ENCODE measurements at places on chromosomes 1 and 21.

- peak; percentile 56 for DNase-seq
Observed at GRCh38 chr1:29282924-29283803, 46.8 kb downstream of the PTPRU start.

DNA sequence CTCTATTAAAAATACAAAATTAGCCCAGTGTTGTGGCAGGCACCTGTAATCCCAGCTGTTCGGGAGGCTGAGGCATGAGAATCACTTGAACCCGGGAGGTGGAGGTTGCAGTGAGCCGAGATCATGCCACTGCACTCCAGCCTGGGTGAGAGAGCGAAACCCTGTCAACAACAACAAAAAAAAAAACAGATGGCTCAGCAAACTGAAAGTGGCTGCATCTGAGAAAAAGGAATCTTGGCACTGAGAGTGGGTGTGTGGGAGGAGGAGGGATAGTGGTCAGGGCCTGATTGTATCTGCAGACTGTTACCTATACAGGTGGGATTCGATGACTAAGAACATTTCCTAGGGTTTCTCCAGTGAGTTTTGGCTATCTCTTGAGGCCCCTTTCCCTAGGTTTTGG lies 122.2 kb upstream of the BARHL2 start:
- no peak for DNase-seq

DNA sequence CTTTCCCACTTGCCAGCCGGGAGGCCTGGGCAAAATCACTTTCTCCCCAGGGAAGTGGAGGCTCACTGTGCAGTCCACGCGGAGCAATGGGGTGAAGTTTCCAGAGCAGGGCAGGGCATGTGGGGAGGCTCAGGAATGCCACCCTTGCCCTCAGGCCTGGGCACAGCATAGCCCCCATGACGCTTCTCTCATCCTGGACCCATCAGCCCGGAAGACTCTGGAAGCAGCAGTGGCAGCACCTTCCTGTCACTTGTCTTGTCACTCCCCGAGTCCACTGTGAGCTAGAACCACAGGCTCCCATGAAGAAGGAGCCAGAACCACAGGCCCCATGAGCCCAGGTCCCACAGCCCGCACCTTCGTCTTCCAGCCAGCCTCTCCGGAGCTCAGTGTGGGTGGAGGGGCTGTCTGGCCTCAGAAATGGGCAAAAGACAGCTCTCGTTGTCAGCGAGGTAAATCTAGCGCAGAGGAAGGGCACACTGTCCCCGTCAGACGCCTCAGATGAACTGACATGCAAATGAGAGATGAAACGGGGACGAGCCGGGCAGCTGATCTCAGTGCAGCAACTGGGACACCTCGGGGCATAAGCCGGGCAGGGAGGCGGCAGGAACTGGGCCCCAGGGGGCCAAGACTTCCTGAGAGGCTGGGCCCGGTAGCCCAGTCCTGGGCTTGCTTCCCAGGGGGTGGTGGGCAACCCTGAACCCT lies 6.1 kb downstream of the PDE9A start:
- DNase-seq = no peak

GRCh38 chr21:29682800-29683199 lies 257.0 kb downstream of the GRIK1 start:
- DNase-seq = no peak

DNA sequence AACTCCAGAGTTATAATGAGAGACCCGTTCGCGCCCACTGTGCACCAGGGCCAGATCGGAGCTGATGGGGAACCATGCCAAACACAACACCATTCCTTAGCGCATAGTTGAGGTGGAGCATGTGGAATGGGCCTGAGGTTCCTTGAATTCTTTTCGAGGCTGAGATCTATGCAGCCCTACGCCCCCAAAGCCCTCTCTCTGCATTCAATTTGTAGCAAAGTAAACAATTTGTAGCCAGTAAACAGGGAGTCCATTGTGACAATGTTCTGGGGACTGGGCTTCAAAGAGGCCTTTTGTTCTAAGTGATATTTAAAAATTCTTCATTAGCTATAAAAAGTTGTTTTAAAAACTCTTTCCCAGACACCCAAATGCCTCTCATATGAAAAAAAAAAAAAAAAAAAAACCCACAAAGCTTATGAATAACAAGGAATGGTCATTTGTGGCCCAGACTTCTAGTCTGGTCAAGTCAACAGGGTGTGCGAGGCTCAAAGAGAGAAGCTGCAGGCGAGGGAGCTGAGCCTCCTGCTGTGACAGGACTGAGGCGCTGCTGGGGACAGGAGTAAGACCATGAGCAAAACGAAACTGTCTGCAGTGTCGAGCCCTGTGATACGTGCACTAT lies 30.6 kb upstream of the KCNE2 start:
- no peak for DNase-seq

DNA sequence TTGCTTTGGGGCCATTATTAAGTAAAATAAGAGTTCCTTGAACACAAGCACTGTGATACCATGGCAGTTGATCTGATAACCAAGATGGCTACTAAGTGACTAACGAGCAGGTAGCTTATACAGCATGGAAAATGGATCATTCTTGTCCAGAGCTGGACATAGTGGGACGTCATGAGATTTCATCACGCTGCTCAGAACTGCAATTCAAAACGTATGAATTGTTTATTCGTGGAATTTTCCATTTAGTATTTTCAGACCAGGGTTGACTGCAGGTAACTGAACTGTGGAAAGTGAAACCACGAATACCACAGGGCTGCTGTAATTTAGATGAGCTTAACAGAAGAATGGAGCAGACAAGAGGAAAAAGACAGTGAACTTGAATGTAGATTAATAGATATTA lies 38.9 kb downstream of the CCDC18 start:
- peak; percentile 31 for DNase-seq

GRCh38 chr1:245322673-245323072 lies 167.9 kb downstream of the KIF26B start:
- no peak for DNase-seq

DNA sequence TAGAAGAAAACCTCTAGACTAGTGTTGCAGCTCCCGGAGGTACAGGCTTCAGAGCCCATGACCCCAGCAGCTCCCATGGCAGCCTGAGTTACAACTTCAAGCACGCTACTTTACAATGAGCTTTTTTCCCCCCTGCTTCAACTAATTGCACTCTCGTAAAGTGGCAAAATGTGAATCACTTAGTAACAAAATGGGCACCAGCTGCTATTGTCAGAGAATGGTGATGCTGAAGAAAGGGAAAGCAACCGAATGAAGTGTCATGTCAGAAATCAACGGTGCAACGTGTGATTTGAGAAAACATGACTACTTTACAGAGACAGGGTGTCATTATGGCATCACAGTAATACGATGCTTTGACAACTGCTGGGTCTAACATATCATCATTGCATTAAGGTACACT lies 40.5 kb downstream of the ESRRG start:
- no peak for DNase-seq

DNA sequence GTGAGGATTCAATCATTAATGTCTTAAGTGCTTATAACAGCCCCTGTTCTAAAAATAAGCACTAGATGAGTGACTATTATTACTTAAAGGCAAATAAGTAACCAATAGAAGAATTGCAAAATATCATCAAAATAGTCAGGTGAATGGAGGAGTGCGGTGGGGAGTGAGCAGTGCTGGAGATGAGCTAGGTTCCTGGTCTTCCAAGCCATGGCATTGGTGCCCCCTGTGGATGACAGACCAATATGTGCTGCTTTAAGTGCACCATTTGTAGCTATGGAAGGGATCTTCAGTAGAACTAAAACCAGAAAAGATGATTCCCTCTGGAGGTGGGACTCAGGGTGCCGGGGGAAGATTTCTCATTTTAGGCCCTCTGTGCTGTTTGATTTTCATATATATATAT lies 46.1 kb upstream of the SLC30A1 start:
- no peak for DNase-seq

- no peak for DNase-seq
Observed at GRCh38 chr1:208962867-208963266, 620.6 kb upstream of the CAMK1G start.

DNA sequence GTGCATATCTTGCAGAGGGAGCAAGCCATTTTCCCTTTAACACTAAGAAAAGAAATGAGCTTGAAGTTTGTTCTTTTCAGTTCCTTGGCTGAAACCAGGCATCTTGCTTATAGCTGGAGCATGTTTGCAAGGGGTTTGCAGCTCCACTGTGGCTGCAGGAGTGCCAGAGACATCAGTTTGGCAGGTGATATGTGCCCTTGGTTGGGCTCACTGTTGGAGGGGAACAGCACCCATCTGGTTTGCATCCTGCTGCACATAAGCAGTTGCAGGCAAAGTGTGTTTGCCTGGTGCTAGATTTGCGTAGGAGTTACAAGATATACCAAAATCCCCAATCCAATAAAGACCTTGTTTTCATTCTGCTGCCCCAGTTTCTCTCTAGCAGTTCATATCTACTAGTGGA lies 47.8 kb upstream of the IKBKE start:
- no peak for DNase-seq

DNA sequence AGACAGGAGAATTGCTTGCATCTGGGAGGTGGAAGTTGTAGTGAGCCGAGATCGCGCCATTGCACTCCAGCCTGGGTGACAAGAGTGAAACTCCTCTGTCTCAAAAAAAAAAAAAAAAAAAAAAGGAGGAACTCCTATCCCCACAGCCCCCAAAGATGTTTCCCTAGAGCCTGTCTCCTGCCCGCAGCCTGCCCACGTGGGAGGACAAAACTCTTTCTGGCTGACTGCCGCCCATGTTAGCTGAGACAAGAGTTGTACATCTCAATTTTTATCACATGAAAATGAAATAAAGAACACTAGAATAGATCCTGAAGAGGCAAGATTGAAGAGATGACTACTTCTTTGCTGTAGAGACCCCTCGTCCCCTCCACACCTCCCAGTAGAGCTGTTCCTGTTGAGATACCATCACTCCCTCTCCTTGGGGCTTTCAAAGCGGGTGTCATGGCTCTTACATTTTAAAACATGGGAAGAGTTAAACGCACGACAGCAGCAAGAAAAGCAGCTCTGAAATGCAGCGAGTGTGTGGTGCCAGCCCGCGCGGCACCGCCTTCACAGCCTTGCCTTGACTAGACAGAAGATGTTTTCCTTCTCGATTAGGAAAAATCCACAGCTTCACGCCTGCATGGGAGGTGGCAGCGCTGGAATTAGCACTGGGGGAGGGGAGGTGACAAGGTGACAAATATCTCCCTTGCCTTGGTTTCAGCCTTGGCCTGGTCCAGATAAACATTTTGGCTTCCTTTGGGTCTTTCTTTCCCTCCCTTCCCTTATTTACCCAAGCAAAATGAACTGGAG lies 253.4 kb upstream of the CSF3R start:
- DNase-seq = no peak

GRCh38 chr1:18960409-18960808 lies 3.9 kb upstream of the IFFO2 start:
- no peak for DNase-seq

GRCh38 chr1:94039871-94040569 lies 80.9 kb downstream of the ABCA4 start:
- no peak for DNase-seq

- no peak for DNase-seq
Observed at GRCh38 chr1:2406451-2407041, 5.8 kb downstream of the PEX10 start.

GRCh38 chr1:179095377-179095776 lies 13.5 kb downstream of the TOR3A start:
- DNase-seq = no peak
